ENCODE measurements at places on chromosomes 4 and X. TPM values are rescaled to one million over a fixed set of nuclear protein-coding genes. Genes with fewer than 3 reads are reported as not detected.

The CENPVL2 gene
- polyA plus RNA-seq: not detected

The PCDH7 gene
- not detected for polyA plus RNA-seq

The MAB21L2 gene
- polyA plus RNA-seq: not detected

The MAGEB17 gene
- polyA plus RNA-seq: not detected

The SLC34A2 gene
- not detected for polyA plus RNA-seq
